Progenitor cell of endocrine pancreas (in vitro differentiated cells): ENCODE measurements at places on chromosomes 2 and 18. TPM values are rescaled to one million over a fixed set of nuclear protein-coding genes. Genes with fewer than 3 reads are reported as not detected.

Gene OSBPL6
- total RNA-seq = 2.0 and 2.4 TPM in 2 replicates

Gene TNFRSF11A
- total RNA-seq = 0.43 and 0.64 TPM in 2 replicates

Gene MEP1B
- not detected in 2 replicates for total RNA-seq

Gene MSH2
- total RNA-seq = 61.2 and 63.3 TPM in 2 replicates

DNA sequence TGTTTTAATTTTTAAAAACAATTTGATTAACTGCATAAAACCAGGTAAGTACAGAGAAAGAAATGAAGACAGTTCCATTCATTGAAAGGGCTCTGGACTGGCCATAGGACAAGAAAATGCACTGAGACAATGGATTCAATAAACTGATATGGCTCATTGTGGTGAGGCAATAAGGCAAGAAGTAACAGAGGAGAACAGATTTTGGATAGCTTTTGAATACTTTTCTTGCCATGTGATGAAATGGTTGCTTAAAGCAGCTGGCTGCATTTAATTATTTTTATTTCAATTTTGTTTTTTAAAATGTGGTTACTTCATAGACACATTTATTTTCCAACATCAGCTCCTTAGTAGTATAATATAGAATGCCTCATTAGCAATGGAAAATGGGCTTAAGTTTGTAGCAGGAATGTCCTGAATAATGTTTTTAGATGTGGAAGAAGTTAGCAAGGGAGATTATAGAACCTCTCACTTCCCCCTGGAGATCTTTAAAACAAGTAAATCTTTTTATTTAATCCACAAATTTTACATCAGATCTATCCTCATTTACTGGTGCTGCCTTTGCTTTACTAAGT is 646.9 kb upstream of the ZEB2 start:
- no peak for DNase-seq

DNA sequence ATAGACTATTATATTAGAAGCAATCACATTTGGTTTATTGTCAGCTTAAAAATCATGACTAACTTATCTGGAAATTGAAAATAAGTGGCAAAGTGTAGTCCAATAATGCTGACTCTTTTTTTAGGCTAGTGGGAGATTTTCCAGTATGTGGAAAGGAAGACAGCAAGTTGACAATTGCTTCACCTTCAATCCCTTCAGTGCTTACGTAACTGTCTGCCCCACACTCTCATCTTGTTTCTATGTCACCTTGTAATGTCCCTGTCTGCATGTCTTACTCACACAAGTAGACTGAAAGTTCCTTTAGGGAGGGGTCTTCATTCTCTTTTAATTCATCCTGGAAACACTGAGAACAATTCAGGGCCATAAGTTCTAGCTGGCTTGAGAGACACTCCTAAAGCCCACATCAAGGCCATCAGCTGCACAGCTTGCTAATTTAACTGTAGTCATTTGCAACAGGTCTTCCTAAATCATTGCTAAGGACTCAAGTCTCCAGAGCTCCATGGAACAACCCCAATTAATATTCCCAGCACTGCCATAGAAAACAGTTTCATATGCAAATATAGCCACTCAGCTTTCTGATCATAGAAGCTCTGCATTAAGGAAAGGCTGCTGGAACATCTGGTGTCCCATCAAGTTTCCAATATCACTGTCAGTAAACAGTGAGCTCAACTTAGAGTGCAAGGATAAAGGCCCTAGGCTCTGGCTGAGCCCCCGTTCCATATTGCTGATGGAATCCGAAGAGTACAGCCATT is 230.5 kb downstream of the ETAA1 start:
- no peak for DNase-seq

DNA sequence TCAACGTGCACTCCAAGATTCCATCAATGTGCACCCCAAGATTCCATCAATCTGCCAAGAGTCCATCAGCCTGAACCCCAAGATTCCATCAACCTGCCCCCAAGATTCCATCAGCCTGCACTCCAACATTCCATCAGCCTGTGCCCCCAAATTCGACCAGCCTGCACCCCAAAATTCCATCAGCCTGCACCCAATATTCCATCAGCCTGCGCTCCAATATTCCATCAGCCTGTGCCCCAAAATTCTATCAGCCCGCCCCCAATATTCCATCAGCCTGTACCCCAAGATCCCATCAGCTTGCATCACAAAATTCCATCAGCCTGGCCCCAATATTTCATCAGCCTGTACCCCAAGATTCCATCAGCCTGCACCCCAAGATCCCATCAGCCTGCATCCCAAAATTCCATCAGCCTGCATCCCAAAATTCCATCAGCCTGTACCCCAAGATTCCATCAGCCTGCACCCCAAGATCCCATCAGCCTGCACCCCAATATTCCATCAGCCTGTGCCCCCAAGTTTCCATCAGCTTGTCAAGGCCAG is 92.1 kb upstream of the PXDN start:
- DNase-seq = no peak

DNA sequence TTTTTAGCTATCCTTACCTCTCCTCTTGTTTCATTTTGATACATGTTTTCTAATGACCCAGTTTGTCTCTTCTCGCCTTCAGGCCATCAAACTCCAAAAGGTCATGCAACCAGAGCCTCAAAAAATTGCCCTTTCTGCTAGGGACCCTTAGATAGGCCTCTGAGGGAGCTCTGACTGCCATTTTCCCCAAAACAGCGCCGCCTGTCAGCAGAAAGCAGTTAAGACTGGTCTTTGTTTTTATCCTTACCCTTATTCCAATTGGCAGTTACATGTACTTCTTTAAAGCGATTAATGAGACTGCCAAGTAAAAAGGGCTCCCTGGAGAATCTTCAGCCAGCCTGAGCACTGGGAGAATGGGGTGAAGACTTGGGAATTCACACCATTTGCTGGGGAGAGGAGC is 55.1 kb upstream of the RIT2 start:
- no peak for DNase-seq

DNA sequence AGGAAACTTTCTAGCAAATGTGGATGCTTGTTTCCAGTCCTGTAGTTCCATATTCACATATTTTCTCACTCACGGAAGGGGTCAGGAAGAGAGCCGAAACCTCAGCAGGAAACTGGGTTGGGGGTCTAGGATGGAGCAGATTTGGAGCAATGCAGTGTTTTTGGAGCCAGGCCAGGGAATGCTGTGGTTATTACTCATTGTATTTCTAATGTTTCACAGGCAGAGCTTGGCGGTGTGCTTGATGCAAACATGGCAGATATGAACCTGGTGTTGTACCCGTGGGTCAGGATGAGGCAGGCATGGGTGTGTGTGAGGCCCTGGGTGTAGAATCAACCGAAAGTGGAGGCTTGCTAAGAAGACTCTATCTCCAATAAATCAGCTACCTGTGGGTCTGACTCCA is 34.6 kb upstream of the ACKR3 start:
- DNase-seq = no peak

GRCh38 chr18:55912919-55913318 is 324.9 kb upstream of the TCF4 start:
- DNase-seq = no peak

GRCh38 chr2:26536371-26537068 is 58.6 kb upstream of the OTOF start:
- no peak for DNase-seq

- DNase-seq = no peak
Measured at GRCh38 chr2:239274391-239275043, 126.3 kb downstream of the HDAC4 start.

- no peak for DNase-seq
Measured at GRCh38 chr2:64613276-64613675, 40.4 kb downstream of the SERTAD2 start.

DNA sequence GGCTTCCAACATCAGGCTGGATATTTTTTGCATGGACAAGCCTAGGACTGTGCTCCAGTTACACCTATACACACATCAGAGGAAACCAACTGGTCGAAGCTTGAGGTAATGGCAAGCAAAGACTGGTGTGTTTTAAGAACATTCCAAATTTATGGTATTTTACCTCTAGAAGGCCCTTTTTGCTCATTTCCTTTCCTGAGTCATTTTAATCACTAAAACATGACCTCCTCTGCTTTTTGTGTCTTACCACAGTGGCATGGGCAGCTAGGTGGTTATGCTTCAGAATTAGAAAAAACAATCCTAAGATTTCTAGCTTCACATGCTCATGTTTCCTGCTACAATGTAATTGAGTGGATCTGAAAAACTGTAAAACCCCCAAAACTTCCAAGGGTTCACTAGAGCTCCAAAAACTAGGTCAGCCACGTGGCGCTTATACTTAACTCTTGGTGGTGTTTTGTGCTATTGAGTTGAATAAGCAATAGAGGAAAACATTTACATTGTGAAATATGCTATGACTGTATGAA is 30.6 kb upstream of the CHRNA1 start:
- DNase-seq = no peak
